Natural killer cell (primary cell): ENCODE measurements at places on chromosomes 1 and 21. TPM values are rescaled to one million over a fixed set of nuclear protein-coding genes. Genes with fewer than 3 reads are reported as not detected.

GRCh38 chr1:64766429-64766828, 21.6 kb downstream of the RAVER2 start:
- no peak for DNase-seq
- no peaks in the 10 kb centered on the region for H3K4me1 ChIP-seq
- H3K27me3 ChIP-seq, result no peaks in the 10 kb centered on the region
- H3K36me3 ChIP-seq, result no peaks in the 10 kb centered on the region
- H3K4me3 ChIP-seq, result no peak overlapping the region

- no peaks in the 10 kb centered on the region for H3K36me3 ChIP-seq
- no peak overlapping the region for H3K4me3 ChIP-seq
- no peak overlapping the region for H3K27ac ChIP-seq
- DNase-seq, result no peak
- no peaks in the 10 kb centered on the region for H3K4me1 ChIP-seq
Measured at GRCh38 chr21:15211491-15212133, 146.8 kb upstream of the NRIP1 start.

GRCh38 chr1:234701737-234702341, 91.9 kb upstream of the IRF2BP2 start:
- no peaks in the 10 kb centered on the region for H3K36me3 ChIP-seq
- H3K4me1 ChIP-seq, result no peaks in the 10 kb centered on the region
- no peak overlapping the region for H3K4me3 ChIP-seq
- no peak for DNase-seq

- H3K4me1 ChIP-seq, result peaks cover 6% of the 10 kb centered on the region
- DNase-seq, result no peak
- no peaks in the 10 kb centered on the region for H3K27me3 ChIP-seq
- H3K27ac ChIP-seq, result no peak overlapping the region
- H3K36me3 ChIP-seq, result peaks cover 22% of the 10 kb centered on the region
- H3K4me3 ChIP-seq, result no peak overlapping the region
Measured at GRCh38 chr1:39835935-39836594, 47.2 kb downstream of the TRIT1 start.

- H3K36me3 ChIP-seq, result no peaks in the 10 kb centered on the region
- no peaks in the 10 kb centered on the region for H3K27me3 ChIP-seq
- no peak overlapping the region for H3K4me3 ChIP-seq
- no peak overlapping the region for H3K27ac ChIP-seq
- H3K4me1 ChIP-seq, result peaks cover 23% of the 10 kb centered on the region
Measured at GRCh38 chr1:3669971-3670431, 17.7 kb downstream of the TP73 start.

Gene TRIM58
- 1.9 TPM for total RNA-seq

Gene AMY1A
- total RNA-seq, result not detected

Gene LRRC38
- not detected for total RNA-seq

GRCh38 chr1:69511426-69512192, 56.1 kb upstream of the LRRC7 start:
- no peaks in the 10 kb centered on the region for H3K27me3 ChIP-seq
- H3K4me1 ChIP-seq, result no peaks in the 10 kb centered on the region
- no peak overlapping the region for H3K4me3 ChIP-seq

DNA sequence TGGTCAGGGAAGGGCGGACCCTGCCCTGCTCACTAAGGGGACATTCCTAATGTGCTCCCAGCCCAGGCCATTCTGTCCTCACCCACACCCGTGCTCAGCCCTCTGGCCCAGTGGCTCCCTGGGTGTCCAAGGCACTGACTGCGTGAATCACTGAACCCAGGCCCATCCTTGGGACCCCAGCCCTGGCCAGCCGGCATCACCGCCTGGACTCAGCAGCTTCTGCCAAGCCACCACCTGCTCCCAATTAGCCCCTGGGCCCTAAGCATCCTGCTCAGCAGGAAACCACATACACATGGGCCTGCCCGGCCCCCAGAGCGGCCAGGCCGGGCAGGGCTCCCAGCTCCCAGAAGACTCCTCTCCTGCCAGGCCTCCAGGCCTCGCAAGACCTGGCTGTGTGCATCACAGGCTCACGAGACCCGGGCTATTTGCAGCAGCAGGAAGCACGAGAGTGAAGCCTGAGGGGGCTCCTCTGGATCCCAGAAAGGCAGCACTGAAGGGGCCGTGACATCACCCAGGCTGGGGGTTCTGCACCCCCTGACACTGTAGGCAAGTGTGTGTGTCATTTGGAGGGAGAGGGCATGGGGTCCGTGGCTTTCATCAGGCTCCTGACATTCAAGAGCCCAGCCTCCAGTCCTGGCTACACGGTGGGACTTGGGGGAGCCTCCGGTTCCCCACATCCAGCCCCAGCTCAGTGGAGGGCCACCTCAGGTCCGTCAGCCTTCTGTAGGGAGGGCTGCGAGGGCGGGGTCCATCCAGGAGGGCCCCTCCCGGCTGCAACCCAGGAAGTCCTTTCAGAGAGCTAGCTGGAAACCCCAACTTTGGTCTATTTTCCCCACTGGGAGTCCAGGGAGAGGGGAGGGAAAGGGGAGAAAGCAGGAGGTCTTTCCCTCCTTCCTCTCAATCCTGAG, 1.6 kb downstream of the MFAP2 start:
- no peak overlapping the region for H3K27ac ChIP-seq
- no peak overlapping the region for H3K4me3 ChIP-seq
- no peak for DNase-seq

Gene INSRR
- 0.14 TPM for total RNA-seq
